ENCODE measurements at places on chromosomes 7 and 10.

- DNase-seq, result no peak
These were observed 129.6 kb downstream of the ZWINT start for GRCh38 chr10:56231436-56231835.

GRCh38 chr10:90289037-90289436 is 568.8 kb downstream of the HTR7 start:
- DNase-seq, result no peak

DNA sequence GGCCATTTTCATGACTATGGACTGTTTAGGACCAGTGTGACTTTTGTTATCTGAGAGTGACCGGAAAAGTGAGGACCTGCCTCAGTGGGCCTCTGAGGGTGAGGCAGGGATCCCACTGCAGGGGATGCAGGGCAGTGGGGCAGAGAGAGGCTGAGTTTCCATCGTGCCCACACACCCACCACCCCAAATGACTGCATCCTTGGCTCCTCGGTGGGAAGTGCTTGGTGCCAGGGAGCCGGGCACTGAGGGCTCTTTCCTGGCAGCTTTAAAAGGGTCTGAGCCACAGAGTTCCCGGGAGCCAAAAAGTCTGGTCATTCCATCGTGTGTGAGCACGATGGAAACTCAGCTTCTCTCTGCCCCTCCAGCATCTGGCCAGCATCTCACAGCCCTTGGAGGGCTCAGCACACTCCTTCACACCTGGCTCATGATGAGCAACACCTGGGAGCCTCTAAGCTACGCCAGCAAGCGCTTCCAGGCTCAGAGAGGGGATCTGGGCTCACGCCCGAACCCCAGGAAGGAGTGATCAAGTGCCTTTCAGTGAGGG is 59.1 kb downstream of the RAMP3 start:
- no peak for DNase-seq

GRCh38 chr10:3741688-3742461 is 43.1 kb downstream of the KLF6 start:
- DNase-seq, result no peak

DNA sequence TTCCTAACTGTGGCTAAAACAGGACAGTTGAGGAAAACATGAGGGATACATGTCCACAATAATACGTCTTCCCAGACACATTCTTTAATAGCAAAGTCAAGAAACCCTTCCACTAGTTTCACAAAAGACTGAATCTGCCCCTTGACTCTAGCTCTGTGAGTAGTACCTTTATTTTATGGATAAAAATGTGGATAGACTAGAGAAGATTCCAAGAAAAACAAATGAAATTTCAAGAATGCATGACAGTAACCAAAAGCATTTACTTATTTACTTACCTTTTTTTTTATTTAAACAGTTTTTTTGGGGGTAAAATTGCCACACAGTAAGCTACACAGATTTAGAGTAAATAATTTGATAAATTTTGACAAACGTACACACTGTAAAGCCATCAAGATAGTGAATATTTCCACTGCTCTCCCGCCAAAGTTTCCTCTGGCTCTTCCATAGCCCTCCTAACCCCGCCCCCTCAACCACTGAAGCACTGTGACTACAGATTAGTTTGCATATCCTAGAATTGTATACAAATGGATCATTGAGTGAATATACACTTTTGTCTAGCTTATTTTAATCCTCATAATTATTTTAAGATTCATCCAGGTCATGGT is 420.4 kb upstream of the ZMIZ1 start:
- no peak for DNase-seq

DNA sequence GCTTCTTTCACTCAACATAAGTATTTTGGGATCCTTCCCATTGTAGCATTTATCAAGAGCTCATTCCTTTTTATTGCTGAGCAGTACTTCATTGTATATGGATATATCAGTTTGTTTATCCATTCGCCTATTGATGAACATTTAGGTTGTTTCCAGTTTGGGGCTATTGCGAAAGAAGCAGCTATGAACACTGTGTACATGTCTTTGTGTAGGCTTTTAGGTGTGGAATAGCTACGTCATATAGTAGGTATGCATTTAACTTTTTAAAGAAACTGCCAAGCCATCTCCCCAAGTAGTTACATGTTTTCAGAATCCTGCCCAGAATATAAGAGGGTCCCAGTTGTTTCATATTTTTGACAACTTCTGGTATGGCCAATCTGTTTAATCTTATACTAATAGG is 468.1 kb downstream of the IPMK start:
- no peak for DNase-seq

DNA sequence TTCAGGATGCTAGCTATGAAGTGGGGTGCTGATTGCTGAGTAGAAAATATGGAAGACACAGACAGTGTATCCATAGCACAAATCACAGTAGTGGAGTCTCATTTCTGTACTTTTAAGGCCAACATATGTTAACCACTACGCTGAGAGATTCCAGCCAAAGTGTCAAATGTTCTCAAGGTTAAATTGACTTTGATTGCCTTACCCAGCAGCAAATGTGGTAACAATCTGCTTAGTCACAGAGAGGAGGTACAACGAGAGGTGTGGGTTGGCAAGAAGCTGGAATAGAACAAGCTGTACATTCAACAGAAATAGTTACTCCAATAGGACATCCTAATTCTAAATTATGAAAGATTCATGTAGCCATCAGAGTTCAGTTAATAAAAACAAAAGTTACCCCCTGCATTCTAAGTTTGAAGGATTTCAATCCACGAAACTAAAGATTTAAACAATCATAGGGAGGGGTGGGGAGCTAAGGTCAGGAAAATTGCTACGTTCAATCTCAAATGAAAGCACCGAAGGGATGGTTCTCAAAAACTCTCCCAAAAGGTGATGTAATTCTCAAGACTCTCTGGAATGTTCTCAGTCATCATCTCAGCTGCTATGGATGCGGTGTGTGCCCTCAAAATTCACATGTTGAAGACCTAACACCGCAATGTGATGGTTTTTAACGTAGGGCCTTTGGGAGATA is 137.0 kb downstream of the ETV1 start:
- no peak for DNase-seq

GRCh38 chr10:63603709-63604445 is 82.7 kb downstream of the REEP3 start:
- DNase-seq, result no peak

- no peak for DNase-seq
These were observed 38.5 kb downstream of the CRTAC1 start for GRCh38 chr10:97991871-97992270.

DNA sequence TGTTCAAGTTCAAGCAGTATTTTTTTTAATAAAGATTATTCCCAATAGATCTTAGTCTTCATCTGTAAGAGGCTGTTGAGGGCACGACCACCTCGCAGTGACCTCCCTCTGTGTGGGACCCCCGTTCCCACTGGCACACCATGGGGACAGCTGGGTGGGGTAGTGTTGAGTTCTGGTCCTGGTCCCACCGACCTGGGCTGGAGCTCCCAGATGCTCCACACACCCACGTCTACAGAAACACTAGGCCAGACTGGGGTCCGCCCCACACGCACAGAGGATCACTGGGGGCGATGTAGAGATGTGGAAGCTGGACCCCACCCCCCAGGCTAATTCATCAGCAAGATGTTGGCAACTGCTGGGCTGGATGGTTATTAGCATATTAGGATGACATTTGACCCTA is 623.6 kb downstream of the PTPRN2 start:
- no peak for DNase-seq

DNA sequence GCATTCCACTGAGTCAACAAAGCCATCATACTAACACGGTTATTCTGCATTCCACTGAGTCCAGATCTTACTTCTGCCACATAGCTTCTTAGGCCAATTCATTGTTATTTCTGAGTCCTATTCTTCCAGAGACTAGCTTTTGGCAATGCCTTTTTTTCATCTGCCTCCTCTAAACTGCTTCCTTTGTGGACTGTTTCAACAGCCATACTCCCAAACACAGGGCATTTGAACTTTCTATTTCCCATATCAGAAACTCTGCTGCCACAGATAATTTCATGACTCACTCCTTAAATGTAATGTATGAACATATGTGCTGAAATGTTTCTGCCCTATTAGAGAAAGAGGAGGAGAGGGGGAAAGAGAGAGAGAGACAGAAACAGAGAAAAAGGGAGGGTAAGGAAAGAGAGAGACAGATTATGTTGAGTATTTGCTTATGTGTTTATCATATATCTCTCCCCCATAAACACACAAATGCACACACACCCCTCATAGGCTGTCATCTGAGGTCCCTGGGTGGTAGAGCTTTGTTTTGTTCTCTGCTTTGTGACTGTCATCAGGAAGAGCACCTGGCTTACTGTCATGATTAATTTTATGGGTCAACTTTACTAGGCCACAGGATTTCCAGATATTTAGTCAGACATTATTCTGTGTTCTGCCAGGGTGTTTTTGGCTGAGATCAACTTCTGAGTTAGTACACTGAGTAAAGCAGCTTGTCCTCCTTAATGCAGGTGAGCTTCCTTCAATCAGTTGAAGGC is 308.0 kb upstream of the KCND2 start:
- DNase-seq, result no peak

- no peak for DNase-seq
These were observed 201.7 kb upstream of the FOXP2 start for GRCh38 chr7:114212721-114213429.

DNA sequence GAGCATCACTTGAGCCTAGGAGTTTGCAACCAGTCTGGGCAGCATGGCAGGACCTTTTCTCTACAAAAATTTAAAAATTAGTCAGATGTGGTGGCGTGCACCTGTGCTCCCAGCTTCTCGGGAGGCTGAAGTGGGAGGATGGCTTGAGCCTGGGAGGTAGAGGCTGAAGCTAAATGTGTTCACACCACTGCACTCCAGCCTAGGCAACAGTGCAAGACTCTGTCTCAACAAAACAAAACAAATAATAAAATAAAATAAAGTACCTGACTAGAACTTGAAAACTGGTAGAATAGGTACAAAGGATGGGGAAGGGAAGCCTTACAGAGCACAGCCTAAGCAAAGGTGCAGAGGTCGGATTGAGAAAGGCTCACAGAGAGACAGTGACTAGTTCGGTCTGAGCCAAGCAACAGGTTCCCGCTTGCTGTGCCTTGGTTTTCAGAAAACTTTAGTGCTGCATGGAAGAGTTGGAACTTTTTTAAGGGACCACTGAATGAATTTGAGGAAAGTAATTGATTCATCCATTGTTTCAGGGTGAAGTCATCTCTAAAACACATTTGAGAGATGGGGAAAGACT is 100.1 kb upstream of the STK17A start:
- DNase-seq, result no peak

DNA sequence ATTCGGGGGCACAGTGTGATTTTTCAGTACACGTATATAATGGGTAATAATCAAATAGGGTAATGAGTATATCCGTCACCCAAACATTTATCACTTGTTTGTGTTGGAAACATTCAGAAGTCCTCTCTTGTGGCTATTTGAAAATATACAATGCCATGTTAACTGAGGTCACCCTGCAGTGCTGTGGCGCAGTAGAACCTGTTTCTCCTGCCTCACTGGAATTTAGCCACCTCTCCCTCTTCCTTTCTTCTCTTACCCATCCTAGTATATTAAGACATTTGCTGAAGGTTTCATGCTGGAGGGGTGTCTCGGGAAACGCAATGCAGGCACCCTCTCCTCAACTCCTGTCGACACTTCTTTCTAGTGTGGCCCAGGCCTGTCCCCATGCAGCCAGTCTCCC is 425.3 kb upstream of the MKI67 start:
- no peak for DNase-seq

- no peak for DNase-seq
These were observed 159.8 kb upstream of the STEAP1 start for GRCh38 chr7:89994483-89994882.

- DNase-seq, result no peak
These were observed 1.3 kb downstream of the HMX3 start for GRCh38 chr10:123136806-123137642.

- DNase-seq, result no peak
These were observed 1.0 kb upstream of the HOXA11 start for GRCh38 chr7:27185854-27186667.

Measured in stimulated activated CD8-positive, alpha-beta memory T cell treated with anti-CD3 and anti-CD28 coated beads, Interleukin-7, amount 100 ng/mL, for 4 hours (primary cell).